Hypothalamus (tissue), 51 donors: ENCODE measurements at places on chromosomes 12 and 14.

DNA sequence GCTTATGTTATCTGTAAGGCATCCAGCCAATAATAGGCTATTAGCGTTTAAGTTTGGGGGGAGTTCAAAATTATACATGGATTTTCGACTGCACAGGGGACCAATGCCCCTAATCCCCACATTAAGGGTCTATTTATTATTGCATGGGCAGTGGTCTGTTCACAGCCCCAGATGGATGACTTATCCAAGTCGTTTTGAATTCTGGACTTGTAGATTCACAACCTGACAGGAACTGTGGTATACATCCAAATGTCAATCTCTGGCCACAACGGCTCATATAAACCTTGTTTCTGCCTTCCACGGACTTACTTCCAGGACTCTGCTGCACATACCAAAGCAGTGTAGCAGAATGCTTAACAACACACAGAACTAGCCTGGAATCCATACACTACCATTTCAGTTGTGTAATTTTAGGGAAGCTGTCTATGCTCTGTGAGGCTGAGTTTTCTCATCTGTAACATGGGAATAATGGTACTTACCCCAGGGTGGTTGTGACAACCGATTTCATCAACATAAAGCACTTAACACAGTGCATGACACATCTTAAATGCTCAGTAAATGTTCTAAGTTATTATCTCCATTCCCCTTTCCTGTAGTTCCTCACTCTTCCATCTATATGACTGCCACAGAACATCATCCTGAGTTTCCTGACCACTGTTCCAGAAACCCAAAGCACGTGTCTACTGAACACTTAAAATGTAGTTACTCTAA lies 3.7 kb downstream of the DDX24 start:
- DNase-seq, result no peak

- no peak for DNase-seq
Measured at GRCh38 chr12:835754-836518, 83.6 kb downstream of the WNK1 start.

GRCh38 chr12:128075332-128075731 lies 191.6 kb upstream of the TMEM132C start:
- no peak for DNase-seq

DNA sequence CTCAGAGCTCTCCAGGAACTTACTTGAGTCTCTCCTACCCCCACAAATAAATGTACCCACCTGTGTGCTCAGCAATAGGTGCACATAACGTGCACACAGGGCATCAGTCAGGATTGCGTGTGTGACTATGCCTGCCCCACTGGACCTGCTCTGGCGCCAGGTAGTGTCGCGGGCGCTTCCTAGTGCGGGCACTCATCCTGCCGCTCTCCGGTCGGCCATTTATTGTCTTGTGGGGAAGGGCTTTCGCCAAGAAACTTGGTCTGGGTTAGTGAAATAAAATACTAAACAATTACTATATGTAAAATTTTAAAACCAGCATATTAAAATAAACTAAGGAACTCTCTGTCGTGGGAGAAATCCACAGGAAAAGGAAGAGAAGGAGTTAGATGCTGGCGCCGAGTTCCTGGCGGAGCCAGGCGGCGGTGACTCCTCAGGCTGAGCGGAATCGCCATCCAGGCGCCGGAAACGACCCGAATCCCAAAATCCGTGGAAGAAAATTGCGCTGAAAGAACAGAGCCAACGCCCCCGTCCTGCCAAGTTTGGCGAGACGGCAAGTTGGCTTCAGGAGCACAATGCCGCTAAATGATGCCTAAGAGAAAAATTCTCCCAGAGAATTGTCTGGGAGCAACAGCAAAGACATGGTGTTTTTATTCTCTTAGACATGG lies 7.9 kb upstream of the HOXC13 start:
- no peak for DNase-seq

- peak; percentile 36 for DNase-seq
Measured at GRCh38 chr12:30926243-30927221, at the start of gene TSPAN11. Gene TSPAN11, plus strand, starts transcription at chr12:30926748. Its CDS starts 27,244 bp downstream, at chr12:30953992.

DNA sequence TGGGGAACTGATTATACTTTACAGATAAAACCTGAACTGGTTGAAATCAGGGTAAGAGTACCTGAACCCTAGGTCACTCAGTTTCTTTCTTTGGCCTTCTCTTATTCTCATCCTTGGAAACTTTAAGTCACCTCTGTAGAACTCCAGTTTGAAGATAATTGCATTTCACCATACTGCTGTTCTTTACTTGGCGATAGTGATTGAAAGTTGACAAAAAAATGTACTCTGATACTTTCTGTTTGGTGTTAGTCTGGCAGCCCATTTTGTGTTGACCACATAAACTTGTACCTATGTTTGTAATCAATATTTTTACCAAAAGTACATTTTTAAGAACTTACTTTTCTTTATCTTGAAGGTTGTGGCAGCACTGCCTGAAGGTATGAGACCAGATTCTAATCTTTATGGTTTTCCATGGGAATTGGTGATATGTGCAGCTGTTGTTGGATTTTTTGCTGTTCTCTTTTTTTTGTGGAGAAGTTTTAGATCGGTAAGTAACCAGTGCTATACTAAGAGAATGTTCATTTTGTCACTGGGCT lies 42.9 kb downstream of the MIA2 start:
- DNase-seq, result no peak
